Activated CD8-positive, alpha-beta memory T cell treated with anti-CD3 and anti-CD28 coated beads for 1 hour (primary cell): ENCODE measurements at places on chromosomes 7 and 10.

- DNase-seq = no peak
Observed at GRCh38 chr7:132024290-132024689, 467.9 kb upstream of the PODXL start.

DNA sequence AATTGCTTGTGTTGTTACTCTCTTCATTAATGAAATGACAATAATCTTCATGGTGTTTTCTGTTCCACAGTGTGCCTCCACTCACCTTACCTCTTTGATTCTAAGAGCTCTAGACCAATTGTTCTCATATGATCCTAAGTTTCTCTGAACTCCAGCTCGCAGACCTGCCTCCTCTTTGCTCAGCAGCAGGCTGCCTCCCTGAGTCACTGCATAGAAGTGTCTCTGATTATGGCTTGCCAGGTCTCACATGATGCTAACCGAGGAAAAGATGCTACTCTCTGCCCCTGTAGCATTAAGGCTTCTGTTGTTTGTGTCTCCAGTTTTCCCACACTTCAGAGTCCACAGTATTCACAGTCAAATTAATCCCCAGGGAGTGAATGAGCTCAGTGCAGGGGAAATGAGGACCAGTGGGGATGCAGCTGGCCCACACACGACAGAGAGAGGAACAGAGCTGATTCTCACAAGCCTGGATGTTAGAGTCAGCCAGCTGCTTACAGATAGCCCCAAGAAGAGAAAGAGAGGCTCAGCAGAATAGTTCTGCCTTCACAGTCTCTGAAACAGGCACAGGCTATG lies 145.9 kb upstream of the EGR2 start:
- DNase-seq = no peak

DNA sequence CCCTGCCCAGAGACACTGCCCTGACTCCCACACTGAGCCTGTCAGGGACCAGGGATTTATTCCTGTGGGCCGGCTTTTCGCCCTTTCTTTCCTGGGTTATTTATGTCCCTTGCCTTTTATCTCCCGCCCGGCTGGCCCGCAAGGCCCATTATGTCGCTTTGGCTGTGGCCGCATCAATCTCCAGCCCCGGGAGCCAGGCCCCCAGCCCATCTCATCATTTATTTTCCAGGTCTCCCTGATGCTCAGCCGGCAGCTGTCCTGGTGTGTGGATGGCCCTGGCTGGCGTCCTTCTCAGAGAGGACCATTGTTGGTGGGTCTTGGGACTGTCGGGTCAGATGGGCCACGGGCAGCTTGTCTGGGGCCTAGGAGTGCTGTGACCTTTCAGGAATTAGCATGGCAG lies 82.3 kb downstream of the FAM241B start:
- no peak for DNase-seq

DNA sequence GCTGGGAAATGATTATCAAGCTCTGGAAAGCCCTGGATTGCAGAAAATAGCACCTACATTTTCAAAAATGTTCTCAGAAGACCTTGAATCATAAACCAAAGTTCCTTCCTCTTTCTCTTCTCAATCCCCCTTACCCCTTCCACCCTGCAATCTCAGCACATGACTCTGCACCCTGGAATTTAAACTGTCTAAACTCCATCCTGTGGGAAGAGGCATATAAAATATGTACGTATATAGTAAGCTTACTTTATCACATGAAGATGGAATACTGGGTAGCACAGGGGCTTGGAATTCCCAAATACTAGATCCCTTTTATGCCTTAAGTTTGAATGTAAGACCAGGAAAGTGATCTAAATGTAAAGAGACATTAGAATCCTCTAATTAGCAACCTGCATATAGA lies 7.7 kb downstream of the AGMO start:
- DNase-seq = no peak

DNA sequence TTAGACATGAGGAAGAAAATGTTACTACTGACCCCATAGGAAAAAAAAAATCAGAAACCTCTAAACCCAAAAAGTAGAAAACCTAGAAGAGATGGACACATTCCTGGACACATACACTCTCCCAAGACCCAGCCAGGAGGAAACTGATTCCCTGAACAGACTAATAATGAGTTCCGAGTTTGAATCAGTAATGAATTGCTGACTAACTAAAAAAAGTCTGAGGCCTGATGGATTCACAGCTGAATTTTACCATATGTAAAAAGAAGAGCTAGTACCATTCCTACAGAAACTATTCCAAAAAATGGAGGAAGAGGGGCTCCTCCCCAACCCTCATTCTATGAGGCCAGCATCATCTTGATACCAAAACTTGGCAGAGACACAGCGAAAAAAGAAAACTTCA lies 75.8 kb downstream of the HBP1 start:
- DNase-seq = no peak

GRCh38 chr10:61076572-61077114 lies 132.7 kb upstream of the RHOBTB1 start:
- no peak for DNase-seq

DNA sequence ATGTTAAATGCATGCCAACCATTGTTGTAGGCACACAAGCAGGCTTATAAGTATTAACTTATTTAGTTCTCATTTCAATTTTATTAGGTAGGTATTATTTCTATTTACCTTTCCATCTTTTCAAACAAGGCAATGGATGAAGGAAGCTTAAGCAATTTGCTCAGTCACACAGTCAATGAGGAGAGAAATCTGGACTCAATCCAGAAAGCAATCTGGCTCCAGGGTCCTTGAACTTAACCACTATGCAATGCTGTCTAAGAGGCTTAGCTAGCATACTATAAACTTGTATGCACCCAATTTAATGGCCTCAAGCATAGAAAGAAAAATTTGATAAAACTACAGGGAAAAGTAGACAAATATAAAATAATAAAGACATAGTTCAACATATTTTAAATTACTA lies 88.6 kb downstream of the VWDE start:
- no peak for DNase-seq

DNA sequence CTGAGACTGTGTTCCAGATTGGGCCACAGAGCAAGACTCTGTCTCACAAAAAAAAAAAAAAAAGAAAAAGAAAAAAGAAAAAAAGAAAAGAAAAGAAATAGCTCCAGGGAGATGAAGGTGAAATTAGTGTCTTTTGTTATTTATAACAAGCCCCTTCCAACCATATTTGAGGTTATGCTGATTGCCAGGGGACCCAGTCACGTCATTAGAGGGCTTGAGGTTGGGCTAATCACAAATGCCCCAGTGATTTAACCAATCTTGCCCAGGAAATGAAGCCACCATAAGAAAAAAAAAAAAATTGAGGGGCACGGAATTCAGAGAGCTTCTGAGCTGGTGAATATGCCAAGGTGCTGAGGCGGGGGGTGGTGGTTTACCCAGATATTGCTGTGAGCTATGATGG lies 11.3 kb upstream of the RNF216 start:
- no peak for DNase-seq

DNA sequence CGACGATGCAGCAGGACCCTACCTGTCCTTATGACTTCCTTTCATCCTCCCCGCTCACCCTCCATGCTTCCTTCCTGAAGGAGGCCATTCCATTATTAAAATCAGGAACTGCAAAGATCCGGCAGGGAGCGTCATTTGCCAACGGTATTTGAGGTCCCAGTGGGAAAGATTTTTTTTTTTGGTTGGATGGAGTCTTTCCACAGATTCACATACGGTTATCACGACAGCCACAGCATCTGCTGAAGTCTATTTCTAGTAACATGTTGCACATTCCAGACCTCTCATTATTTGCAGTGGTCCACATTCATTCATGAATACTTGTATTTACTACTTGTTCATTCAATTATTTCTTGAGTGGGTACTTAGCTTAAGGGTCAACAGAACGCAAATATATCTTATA lies 94.7 kb upstream of the LYZL2 start:
- no peak for DNase-seq

DNA sequence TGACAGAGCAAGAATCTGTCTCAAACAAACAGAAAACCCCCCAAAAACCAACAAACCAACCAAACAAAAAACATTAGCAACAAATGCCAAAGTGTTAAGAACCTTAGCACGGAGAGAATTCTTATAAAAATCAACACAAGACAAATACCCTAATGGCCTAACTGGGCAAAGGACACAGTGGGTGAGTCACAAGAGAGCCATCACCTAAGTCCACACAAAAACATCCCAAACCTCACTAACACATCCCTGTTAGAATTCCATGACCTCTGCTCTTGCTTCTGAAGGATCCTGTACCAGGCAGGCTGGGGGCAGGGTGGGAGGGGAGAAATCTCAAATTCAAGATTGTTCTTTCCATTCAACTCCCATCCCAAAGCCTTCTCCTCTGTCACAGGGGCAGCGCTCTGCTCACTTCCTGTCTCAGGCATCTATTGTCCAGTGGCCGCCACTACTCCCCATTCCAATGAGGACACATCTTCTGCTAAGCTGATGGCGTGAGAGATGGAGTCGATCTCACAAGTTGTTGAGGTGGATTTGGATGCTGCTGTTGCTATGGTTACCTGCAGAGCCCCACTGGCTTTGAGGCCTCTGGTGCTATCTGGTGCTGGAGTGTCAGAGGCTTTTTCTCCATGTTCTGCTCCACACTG lies 9.2 kb downstream of the IL15RA start:
- DNase-seq = no peak

- DNase-seq = no peak
Observed at GRCh38 chr7:123916240-123916724, 8.8 kb upstream of the SPAM1 start.

DNA sequence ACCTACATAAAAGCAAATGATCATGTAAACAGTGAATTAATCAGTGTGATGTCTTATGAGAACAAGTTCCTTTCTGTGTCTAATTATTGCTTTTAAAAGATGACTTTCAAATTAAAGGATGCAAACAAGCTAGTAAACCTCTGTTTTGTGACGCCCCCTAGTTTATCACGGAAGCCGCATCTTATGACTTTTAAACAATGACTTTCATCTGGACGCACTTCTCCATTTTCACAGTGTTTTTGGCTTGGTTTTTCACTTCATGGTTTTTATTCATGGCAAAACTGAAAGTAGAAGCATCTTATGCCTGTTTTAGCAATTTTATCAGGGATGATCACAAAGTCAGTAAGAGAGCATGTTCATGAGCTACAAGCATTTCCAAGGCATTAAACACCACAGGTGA lies 35.0 kb downstream of the ITGA8 start:
- DNase-seq = no peak

DNA sequence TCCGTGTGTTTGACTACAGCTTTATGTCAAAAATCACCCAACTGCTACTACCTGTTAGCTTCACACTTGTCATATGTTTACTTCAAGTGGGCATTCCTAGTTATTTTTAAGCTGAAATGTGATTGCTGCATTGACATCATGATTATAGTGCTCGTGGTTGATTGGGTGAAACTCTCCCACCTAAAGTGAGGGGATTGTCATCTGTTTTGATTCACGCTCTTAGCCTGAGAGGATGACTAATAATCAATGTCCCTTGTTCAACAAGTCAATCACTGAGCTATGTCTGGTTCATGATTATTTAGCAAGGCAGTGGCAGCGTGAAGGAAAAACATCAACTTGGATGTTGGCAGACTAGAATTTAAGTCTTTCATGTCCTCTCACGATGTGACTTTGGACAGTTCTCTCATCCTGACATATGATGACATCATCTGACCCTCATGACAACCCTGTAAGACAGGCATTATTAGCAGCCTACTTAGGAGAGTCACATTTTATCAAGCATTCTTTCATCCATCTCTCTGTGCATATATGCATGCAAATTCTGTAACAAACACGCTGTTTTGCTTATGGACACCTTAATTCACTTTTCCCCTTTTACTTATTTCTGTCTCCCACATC lies 352.6 kb upstream of the ZMIZ1 start:
- no peak for DNase-seq

GRCh38 chr10:117960345-117960935 lies 86.3 kb downstream of the RAB11FIP2 start:
- no peak for DNase-seq

DNA sequence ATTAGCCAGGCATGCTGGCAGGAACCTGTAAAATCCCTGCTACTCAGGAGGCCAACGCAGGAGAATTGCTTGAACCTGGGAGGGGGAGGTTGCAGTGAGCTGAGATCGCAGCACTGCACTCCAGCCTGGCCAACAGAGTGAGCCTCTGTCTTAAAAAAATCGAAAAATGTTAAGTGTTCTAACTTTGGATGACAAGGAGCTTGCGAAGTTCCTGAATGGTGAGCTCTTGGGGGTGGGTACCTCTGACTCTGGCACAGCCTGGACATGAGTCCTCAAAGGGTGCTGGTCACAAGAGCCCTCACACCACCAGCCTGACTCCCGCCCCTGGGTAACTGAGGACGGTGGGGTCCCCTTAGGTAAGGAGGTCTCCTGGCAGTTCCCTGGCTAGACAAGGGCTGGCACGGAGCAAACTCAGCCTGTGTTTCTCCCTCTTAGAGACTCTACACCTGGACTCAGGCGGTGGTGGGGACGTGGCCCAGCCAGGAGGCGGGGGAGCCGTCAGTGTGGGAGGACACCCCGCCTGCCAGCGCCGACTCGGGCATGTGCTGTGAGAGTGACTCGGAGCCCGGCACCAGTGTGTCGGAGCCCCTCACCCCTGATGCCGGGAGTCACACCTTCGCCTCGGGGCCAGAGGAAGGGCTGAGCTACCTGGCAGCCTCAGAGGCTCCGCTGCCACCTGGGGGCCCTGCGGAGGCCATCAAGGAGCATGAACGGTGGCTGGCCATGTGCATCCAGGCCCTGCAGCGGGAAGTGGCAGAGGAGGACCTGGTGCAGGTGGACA lies 24.1 kb downstream of the AMZ1 start:
- no peak for DNase-seq

DNA sequence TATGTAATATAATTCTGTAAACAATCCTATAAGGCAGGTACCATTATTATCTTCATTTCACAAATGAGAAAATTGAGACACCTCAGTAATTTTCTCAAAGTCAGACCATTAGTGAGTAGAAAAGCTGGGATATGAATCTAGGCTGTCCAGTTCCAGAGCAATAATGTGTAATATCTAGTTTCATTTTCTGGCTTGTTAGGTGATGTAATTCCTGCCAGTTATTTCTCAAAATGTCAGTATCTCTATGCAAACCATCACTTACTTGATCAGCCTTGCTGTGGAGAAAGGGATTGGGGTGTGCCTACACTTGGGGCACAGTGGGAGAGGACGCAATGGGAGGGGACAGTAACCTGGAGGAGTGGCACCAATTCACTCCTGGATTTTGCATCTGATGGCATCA lies 157.5 kb downstream of the LYZL1 start:
- DNase-seq = no peak
